Effector CD8-positive, alpha-beta T cell (primary cell): ENCODE measurements at places on chromosomes 4 and X.

- DNase-seq, result peak; percentile 48
These were observed at the start of gene LEF1 for GRCh38 chr4:108168671-108169523. TSS of gene LEF1 (minus strand) at chr4:108168932. CDS start at chr4:108167767, 1,165 bp downstream.

DNA sequence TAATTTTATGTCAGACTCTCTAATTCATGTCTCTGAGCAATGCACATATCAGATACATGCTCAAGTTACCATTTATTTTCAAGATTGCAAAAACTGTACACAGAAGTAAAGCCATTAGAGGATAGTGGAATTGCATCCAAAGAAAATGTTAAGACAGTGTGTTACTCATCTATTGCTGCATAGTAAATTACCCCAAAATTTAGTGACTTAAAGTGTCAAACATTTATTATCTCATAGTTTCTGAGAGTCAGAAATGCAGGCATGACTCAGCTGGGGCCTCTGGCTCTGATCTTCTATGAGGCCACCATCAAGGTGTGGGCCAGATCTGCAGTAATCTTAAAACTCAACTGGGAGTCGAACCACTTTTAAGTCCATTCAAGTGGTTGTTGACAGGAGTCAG is 275.2 kb downstream of the QDPR start:
- no peak for DNase-seq

DNA sequence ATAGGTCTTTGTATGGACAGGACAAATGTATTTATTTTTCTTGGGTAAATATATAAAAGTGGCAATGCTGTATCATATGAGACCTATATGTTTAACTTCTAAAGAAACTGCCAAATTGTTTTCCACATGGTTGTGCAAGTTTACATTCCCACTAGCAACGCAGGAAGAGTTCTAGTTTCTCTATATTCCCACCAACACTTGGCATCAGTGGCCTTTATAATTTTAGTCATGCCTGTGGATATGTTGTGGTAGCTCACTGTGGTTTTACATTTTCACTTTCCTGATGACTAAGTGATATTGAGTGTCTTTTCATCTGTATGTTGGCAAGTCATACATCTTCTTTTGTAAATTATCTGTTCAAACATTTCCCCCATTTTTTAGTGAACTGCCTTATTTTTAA is 126.0 kb downstream of the EMCN start:
- no peak for DNase-seq

DNA sequence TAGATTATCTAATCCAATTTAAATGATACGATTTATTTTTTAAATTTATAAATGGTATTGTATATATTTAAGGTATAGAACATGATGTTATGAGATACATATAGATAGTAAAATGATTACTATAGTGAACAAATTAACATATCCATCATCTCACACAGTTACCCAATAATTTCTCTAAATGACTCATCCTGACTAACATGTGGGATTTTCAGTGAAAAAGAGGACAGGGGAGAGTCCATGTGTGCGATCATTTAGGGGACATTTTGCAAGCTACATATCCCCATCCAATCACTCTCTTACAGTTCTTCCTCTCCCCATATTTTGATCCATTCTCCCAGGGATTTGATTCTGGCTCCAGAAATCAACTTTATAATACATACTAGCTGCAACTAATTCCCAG is 88.2 kb downstream of the ABCB7 start:
- DNase-seq, result no peak

- DNase-seq, result no peak
These were observed 1214.8 kb downstream of the STIM2 start for GRCh38 chr4:28075401-28075956.

- DNase-seq, result no peak
These were observed 1.9 kb downstream of the MYL5 start for GRCh38 chr4:675980-676870.

DNA sequence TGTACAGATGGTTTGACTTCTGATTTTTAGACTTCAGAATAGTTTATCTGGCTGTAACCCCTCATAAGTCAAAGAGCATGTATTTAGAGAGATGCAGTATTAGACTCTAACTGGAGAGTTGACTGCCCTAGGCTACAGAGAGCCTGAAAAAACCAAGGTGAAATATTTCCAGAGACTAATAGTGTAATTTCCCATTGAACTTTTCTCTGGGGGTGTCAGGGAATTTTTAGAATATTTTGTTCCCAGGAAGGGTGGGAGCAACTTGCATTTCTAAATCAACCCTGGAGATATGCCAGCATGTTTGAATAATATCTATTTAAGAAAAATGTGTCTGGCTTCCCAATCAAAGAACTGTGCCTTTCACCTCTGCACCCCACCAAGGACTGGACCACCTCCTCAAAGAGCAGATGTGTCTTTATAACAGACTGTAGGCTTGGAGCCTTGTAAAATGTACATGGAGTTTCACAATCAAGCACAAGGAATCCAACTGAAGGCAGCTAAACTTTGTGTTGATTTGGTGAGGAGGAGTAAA is 2.0 kb downstream of the ANXA3 start:
- DNase-seq, result no peak

DNA sequence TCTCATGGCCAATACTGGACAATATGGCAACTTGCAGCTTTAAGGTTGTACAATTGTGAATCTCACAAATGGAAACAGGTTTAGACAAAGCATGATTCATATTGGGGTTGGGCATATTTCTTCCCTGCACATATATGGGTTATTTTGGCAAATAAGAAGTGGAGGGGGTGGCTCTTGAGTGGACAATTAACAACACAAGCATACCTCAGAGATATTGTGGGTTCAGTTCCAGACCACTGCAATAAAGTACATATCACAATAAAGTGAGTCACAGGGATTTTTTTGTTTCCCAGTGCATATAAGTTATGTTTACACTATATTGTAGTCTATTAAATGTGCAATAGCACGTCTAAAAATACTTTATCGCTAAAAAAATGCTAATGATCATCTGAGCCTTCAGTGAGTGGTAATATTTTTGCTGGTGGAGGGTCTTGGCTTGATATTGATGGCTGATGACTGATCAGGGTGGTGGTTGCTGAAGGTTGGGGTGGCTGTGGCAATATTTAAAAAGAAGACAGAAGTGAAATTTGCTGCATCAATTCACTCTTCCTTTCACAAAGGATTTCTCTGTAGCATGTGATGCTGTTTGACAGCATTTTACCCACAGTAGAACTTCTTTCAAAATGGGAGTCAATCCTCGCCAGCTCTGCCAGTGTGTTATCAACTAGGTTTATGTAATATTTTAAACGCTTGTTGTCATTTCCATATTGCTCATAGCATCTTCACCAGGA is 50.5 kb upstream of the OGT start:
- no peak for DNase-seq

DNA sequence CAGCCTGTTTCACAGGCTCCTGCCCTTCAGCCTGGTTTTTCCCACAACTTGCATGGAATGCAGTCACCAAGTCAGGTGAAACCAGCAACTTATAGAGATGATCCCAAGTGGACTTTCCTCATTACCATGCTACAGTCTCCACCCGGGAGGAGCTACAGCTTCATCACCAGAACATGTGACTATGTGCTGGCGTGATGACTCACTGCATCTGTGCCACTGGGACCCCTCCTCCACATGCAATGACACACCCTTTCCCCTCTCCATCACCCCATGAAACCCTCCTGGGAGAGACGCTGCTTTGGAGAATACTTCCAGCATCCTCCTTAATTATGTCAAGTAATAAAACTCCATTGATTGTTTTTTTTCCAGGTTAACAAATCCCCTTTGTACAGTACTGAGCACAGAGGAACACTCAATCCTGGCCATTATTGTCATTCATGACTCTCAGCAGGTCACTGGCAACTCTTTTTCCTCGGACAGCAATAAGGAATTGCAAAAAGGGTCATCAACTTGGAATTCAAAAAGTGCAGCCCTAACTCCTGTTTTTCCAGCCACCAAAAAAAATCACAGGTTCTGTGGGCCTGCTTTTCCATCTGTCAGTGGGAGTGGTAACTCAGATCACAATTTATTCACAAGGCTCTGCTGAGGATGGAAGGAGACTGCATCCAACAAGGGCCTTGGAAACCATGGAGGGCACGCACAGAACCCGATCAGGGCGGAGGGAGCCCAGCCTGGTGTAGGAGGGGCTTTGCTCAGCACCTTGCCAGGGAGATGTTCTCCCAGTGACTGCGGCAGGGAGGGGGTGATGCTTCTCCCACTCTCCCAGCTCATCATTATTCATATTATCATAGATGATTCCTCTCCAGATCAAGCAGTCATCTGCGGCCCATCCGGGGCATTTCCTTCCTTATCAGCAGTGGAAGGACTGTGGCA is 17.4 kb downstream of the QDPR start:
- DNase-seq, result no peak

GRCh38 chrX:71282514-71283402 is 677 bp upstream of the NONO start:
- DNase-seq, result peak; percentile 20

DNA sequence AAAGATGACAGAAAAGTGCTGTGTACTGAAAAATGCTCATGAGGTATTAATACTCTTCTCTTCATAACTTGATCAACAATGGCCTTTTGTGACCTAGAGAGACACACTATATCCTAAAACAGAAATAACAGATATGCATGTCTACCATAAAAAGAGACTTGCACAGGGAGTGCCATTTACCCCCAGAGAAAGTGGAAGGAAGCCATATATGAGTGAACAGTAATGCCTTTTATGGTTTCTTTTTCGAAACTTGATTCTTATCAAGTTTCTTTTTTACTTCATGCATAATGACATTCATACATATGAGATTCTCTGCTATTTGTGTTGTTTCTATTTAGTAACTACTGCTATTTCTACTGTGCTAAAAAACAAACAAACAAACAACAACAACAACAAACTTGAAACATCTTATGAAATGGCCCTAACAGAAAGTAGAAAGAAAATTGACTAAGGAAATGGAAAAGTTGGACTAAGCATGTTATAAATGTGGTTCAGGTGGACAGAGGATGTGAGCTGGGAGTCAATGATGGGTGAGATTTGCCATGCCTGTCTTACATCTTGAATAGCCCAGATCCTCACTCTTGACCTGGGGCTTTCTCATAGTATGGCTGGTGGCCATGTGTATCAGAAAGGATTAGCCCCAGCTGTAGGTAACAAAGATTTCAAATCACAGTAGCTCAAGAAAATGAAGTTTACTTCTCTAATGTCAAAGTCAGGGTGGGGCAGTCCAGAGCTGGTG is 43.8 kb downstream of the GEMIN8 start:
- no peak for DNase-seq

DNA sequence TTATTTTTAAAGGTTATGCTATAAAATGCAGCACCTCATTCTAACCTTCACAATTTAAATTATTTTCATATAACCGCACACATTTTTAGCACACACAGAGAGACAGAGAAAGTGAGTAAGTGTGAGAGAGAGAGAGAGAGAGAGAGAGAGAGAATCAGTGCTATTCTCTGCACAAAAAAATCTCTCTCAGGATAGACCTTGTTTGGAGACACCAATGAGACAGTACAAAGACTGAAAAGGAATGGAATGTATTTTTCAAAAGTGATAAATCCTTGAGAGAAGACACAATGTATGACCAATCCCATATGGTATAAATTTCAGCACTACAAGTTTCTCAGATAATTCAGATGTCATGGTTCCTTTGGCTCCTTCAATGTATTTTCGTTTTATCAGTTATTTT is 132.1 kb upstream of the PCDH18 start:
- no peak for DNase-seq

- no peak for DNase-seq
These were observed 30.5 kb upstream of the SHOX start for GRCh38 chrX:599837-600715.

DNA sequence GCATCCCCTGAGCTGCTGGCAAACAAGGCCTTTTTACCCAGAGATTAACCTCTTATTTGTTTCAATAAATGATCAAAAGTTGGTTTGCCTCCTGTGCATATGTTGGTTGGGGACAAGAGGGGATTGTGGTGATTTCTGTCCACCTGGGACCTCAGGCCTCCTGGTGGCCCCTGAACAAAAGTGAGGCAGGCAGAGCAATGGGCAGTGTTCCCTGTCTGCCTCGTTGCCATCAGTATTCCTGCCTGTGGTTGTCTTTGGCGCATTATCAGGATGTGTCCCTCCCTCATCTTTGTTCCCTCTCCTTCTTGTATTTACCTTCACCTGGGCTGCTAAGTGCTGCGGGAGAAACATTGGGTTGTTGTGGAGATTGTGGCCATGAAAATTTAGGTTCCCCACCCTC is 65.3 kb upstream of the DRD5 start:
- DNase-seq, result no peak

DNA sequence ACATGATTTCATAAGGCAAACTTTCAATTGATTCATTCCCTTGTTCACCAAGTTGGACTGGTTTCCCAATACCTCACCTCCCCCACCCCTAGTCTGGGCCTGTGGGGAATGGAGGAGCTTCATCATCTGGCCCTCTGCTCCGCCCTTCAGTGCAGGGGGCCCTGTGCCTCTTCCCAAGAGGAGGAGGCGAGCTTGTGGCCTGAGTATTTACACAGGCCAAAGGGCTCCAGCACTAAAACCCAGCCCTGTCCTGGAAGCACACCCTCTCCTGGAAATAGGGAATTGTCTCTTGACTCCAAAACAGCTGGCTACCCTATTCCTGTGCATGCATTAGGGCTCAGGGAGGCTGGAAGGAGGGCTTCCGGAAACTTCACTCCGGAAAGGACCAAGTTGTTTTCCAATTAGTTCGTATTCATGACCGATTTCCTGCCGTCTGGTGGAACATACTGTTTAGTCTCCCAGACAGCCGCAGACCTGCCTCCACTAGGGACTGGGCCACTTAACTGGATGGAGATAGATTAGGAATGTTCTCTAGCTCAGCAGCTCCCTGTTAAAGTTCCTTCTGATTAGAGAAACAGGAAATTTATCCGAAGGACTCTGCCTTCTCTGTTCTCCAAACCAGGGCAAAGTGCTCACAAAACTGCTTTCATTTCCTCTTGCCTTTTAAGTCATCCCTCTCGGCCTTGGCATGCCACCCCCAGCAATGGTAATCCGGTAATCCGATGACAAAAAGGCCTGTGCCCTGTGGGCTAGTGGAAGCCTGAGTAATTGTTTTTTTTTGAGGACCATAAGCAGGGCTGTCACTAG is 5.8 kb downstream of the SRPX2 start:
- DNase-seq, result no peak

DNA sequence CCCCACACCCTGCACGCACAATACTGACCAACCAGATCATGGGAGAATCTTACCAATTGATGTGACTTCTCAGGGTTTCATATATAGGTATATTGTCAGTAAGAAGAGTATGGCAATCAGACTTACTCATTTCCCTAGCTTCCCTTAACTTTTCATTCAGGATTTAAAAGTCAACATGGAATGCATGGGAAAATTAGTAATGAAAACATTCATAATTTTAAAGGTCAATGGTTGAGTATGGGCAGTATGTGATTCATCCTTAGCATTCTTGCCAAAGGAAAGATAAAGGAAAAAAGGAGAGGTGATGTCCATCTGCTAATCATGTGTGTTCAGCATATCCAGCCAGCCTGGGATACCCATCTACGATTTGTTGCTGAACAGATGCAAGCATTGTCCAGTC is 4.0 kb downstream of the DIPK2B start:
- DNase-seq, result no peak

DNA sequence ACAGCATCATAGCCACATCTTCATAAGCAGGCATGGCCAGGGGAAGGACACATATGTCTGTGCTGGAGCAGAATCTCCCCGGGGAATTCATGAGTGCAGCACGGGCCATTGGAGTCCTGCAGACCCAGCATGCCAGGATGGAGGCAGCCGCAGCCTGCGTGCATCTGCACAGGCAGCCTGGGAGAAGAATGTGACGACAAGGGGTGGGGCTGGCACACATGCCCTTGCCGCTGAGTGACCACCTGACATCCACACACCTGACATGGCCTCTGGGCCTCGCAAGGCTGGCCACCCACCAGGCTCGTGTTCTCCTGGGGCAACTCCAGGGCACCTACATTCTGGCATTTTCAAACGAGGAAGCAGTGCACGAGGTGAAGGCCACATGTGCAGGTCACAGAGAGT is 66.2 kb upstream of the AFAP1 start:
- DNase-seq, result no peak
